ENCODE measurements at places on chromosomes 4 and X.

DNA sequence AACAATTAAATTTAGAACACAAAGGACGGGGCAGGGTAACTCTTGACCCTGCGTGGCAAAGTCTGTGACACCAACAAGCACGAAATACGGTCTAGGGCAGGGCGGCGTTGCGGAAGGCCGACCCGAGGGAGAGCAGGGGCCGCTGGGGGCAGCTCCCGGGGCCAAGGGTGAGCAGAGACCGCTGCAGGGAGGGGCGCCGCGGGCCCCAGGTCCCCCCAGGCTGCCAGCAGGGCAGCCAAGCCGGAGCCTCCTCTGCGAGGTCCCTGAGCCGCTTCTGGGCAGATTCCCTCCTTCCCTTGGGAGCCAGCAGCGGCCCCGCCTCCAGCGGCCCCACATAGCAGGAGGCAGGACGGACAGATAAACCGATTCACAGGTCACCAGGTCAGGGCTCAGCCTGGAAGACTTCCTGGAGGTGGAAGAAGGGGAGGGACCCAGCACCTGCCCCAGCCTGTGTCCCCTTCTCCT is 90.2 kb downstream of the FAM53A start:
- DNase-seq = no peak

- DNase-seq = no peak
Measured at GRCh38 chr4:128957459-128957858, 135.9 kb downstream of the SCLT1 start.

GRCh38 chr4:28238876-28239275 is 1378.2 kb downstream of the STIM2 start:
- no peak for DNase-seq

- DNase-seq = peak; percentile 44
Measured at GRCh38 chr4:18689308-18690115, 668.0 kb upstream of the LCORL start.

GRCh38 chrX:6005856-6006255 is 222.8 kb downstream of the NLGN4X start:
- no peak for DNase-seq

GRCh38 chr4:12615822-12616221 is 868.3 kb downstream of the RAB28 start:
- no peak for DNase-seq

GRCh38 chrX:97402333-97402732 is 518.6 kb downstream of the RPA4 start:
- DNase-seq = no peak

DNA sequence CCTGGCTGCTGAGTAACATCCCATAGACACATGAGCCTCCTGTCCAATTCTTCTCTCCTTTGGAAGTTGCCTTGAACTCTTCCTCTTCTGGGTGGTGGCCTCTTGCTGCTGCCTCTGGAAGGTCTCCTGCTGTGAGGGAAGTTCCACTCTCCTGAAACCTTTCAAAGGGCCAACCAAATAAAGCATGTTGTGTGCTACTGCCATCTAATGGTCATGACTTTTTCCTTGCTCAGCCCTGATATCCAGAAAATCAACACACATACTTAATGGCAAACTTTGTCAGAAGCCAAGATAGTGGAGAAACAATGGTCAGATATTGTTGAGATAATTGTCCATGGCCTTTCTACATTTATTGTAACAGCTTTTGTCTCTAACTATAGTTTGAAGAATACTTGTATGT is 19.1 kb upstream of the ZXDA start:
- DNase-seq = peak; percentile 23

DNA sequence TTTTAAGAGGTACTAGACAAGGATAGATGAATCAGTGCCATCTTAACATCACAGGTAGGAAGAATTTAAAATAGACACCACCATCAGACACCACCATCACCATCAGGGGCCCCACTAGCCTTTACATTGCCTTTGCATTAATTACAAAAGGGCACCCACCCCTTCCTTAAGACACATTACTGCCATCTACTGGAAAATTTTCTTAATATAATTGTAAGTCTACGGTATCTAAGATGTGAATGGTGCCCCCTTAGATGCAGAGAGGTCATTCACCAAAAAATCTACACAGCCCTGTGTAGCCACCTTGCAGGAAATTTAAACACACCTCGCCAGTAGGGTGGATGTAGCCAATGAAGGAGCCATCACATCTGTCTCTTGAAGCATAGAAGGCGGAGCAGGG is 184.1 kb downstream of the MID1IP1 start:
- peak; percentile 20 for DNase-seq

DNA sequence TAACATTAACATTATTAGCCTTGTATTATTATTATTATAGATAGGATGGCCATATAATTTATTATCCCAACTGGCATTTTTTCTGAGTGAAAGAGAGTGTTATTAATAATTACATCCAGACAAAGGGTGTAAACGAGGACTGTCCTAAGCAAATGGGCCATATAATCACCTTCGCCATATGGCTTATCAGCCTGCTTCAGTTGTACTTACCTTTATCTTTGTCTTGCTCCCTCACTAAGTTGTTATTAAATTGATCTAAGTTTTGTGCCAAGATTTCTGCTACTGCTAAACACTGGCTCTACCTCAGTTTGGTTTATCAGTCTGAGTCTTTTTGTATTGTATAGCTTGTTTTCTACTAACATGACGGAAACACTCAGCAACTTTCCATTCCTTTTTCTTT is 76.9 kb downstream of the STIM2 start:
- no peak for DNase-seq

DNA sequence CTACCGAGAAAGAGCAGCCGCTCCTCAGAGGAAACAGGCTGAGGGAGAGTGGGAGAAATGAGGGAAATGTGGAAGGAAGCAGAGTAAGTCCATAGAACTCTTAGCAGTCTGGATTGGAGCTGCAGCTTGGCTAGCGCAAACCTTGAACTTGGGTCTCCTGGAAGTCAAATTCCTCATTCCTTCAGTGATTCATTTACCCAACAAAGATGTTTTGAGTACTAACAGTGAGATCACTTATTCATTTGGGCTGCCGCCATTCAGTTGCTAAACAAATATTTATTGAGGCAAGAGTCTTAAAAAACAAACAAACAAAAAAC is 51.5 kb downstream of the SEL1L3 start:
- no peak for DNase-seq

GRCh38 chr4:78621395-78621794 is 69.8 kb downstream of the ANXA3 start:
- no peak for DNase-seq

GRCh38 chr4:36677112-36677511 is 395.7 kb downstream of the DTHD1 start:
- DNase-seq = no peak

DNA sequence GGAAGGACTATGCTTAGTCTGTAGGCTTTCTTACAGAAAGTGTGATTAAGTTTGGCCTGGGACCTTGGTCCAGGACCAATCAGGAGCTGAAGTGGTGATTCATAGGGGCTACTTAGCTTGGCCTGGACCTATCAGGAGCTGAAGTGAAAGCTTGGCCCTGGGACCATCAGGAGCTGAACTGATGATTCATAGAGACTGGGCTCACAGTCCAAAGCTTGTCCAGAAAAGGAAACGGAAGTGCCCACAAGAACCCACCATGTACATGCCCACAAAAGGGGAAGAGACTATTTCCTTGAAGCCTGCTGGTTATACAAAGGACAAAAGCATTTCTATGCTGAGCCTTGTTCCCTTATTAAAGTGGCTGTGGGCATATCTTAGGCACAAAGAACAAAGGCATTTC is 12.6 kb downstream of the TENT5D start:
- no peak for DNase-seq

- DNase-seq = no peak
Measured at GRCh38 chrX:72019487-72019886, 108.8 kb downstream of the NHSL2 start.

GRCh38 chr4:140044337-140044902 is 109.6 kb downstream of the MAML3 start:
- no peak for DNase-seq

GRCh38 chrX:113804819-113805218 is 779.1 kb upstream of the HTR2C start:
- no peak for DNase-seq

GRCh38 chr4:137993232-137993631 is 248.9 kb downstream of the SLC7A11 start:
- DNase-seq = no peak

GRCh38 chrX:110734894-110735541 is 60.6 kb downstream of the CHRDL1 start:
- DNase-seq = no peak

DNA sequence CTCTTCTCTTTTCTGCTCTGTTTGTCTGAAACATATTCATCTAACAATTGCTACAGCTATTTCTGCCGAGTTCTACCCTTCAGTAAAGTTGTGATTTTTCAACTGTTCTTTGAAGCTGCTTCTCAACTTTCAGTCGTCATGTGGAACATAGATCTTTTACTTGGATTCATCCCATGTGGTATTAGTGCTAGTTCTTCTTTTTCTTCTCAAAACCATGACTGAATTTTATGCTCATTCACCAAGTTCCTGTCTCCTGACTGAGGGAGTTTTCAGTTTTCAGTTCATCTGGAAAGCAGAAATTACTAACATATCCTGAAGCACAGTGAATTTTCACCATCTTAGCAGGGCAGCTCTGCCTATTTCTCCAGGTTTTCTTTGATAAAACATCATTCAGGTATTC is 12.1 kb downstream of the ACSL4 start:
- no peak for DNase-seq

Data from activated CD4-positive, alpha-beta T cell treated with anti-CD3 and anti-CD28 coated beads, Interleukin-10, Interleukin-2, amounts not matched to agents 100 ng/mL and 50 ng/mL, durations not matched to agents 16 hours and 8 hours (primary cell).